ENCODE measurements at places on chromosomes 16 and 17.

DNA sequence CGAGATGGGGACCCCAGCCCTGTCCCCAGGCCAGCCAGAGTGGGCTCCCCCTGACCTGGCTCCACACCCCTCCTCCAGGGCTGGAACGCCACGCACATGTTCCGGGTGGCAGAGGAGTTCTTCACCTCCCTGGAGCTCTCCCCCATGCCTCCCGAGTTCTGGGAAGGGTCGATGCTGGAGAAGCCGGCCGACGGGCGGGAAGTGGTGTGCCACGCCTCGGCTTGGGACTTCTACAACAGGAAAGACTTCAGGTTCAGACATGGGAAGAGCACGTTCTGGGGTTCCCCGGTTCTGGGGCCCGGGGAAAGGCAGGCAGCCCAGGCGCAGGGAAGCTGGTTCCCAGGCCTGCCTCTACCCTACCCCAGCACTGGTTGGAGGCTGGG is 4.6 kb downstream of the ACE start:
- no peak for DNase-seq

DNA sequence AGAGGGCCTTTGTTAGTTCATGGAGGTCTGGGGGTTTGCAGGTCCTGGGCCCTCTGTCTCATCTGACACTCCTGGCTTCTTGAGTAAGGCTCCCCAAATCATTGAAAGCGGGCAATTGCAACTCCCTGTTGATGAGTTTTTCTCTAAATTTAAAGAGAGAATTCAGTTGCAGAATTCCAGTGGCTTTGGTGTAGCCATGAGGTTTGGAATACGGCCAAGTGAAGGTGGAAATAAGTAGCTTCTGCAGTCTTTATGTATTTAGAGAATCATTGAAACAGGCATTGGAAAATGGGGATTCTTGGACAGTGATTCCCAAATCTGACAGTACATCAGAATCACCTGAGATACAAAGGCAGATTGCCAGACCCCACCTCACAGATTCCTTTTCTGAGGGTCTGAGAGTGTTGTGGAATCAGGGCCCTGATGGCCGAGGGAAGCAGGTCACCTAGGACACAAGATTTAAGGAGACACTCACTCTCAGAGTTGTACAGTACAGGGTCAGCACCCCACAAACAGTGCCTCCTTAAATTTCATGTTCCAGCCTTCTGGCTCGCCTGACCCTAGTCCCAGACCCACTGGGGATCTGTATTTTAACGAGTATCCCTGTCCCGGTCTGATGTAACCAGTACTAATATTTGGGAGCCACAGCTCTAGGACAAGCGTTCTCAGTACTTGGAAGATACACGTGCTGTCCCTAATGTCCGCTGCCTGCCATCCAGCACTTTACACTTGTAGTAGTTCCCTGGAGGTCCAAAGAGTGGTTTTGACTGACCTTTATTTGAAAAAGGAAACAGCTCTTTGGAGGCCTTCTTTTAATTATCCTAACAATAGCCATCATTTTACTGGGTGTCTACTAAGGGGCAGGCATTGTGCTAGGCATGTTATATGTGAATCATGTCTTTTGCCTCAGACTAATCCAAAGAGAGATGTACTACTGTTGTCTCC is 37.8 kb downstream of the YPEL2 start:
- DNase-seq, result no peak

- DNase-seq, result no peak
Observed at GRCh38 chr17:72488555-72489271, 367.9 kb downstream of the SOX9 start.

DNA sequence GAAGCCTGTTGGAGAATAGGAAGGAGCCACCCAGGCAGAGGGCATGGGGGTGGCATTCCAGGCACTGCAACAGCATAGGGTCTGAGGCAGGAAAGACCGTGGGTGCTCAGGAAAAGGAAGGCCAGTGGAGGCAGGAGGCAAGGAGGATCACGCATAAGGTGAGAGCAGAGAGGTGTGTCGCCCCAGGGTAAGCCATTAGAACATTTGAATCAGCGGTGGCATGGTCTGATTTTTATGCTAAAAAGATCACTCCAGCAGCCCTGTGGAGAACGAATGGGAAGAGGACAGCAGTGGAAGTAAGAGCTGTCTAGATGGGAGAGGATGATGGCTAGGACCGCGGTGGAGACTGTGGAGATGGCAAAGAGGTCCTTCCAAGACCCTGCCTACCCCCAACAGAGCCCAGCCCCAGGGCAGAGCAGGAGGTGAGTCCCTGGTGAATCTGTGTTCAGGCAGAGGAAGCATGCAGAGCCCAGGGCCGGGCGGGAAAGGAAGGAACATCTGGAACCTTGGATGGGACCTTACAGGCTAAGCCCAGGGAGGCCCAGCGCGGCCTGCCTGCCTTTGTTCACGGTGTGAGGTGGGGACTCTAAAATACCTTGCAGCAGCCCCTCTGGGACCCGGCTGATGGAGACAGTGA is 7.8 kb downstream of the LPO start:
- no peak for DNase-seq

- DNase-seq, result no peak
Observed at GRCh38 chr17:39678340-39679116, 9.3 kb downstream of the PGAP3 start.

DNA sequence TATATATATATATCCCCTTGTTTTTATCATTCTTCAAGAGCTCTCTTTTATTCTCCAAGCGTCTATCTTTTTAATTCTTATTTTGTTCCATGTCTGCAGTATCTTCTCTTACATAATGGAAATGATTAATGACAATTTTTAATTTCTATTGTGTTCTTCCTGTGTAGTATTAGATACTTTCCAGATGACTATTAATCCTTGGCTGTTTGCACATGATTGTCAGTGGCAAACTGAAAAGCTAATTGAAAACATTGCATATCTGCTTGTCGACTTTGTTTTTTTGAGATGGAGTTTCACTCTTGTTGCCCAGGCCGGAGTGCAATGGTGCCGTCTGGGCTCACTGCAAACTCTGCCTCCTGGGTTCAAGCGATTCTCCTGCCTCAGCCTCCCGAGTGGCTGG is 124.7 kb downstream of the BCAS3 start:
- no peak for DNase-seq

DNA sequence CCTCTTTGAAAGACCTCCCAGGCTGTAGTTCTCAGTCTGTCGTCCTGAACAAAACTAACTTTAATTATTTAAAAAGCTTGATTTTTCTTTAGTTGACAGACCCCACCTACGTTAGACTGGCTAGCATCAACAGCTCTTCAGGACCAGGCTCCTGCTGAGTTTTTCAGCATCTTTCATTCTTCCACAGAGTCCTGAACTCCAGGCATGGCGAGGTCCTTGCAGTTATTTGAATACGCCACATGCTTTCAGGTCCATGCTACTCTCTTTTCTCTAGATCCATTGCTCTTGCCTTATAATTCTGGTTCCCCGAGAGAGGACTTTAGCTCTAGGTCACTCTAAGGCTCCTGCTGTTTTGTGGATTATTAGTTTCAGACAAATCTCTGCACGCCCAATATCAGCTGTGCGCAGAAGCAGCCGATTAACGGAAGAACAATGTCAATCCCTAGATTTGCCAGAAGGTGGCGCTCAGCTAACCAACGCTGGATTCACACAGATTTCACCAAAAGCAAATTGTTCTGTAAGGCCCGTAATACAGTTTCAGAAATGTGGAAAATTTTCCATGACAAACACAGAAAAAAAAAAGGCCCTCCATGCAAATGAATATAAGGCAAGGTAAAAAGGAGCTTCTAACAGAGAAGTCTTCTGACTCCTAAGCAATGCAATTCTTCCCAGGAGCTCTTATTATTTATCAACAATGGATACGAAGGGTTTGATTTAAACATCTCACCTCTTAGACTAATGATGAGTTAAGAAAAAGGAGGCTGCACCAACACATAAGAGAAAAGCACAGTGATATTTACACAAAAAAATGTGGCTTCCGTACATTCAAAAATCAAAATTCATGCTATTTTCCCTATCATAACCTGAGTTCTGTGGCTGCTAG is 33.5 kb upstream of the BCO1 start:
- no peak for DNase-seq

DNA sequence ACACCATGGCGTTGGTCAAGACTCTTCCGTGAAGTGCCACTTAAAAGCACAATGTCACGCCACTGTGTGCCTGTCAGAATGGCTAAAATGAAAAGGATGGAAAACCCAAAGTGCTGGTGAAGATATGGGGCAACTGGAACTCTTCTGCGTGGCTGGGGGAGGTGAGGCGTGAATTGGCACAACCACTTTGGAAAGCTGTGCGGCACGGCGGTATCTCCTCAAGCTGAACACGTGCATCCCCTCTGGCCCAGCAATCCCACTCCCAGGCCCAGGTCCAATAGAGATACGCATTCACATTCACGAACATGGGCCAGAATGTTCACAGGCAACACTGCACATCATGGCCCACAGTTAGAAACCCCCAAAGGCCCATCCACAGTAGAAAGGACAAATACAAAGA is 8.9 kb downstream of the DUSP3 start:
- DNase-seq, result no peak

- peak; percentile 46 for DNase-seq
Observed at GRCh38 chr16:78689028-78689427, 589.6 kb downstream of the WWOX start.

Measured in left lung (tissue), 14 donors.